ENCODE measurements at places on chromosomes 5 and 9.

GRCh38 chr9:89364666-89365531 is 46.6 kb downstream of the SECISBP2 start:
- H3K27ac ChIP-seq: no peak overlapping the region
- H3K36me3 ChIP-seq: peaks cover 19% of the 10 kb centered on the region
- DNase-seq: peak; percentile 23
- H3K4me3 ChIP-seq: no peak overlapping the region
- H3K27me3 ChIP-seq: no peaks in the 10 kb centered on the region

DNA sequence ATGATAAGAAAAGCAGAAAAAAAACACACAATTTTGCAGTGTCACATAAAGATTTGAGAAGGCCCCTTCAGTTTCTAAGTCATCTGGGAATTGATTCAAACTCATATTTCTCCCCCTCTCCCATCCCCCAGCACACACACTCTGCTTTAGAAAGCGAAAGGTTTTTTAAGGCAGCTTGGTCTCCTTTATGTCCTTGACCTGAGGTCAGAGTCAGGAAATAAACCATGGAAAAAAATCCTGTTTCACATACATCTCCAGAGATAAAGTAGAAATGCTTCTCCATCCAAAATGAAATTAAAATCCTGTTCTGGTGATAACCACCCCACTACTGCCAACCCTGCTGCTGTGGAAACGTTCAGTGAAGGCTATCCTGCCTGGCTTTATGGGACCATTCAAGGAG is 52.6 kb downstream of the TMEM252 start:
- no peak overlapping the region for H3K27ac ChIP-seq
- DNase-seq: no peak
- no peaks in the 10 kb centered on the region for H3K4me1 ChIP-seq
- no peak overlapping the region for H3K4me3 ChIP-seq

GRCh38 chr9:92377876-92378275 is 26.5 kb downstream of the OGN start:
- no peak overlapping the region for H3K4me3 ChIP-seq
- no peak for DNase-seq
- no peaks in the 10 kb centered on the region for H3K4me1 ChIP-seq

DNA sequence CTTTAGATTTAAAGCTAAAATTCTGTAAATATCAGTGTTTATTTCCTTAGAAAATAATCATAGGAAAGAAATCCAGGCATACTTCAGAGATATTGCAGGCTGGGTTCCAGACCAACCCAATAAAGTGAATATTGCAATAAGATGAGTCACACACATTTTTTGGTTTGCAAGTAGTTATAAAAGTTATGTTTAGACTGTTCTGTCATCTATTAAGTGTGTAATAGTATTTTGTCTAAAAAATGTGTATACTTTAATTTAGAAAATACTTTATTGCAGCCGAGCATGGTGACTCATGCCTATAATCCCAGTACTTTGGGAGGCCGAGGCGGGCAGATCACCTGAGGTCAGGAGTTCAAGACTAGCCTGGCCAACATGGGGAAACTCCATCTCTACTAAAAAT is 6.9 kb upstream of the RIC1 start:
- no peak for DNase-seq
- no peak overlapping the region for H3K4me3 ChIP-seq
- peaks cover 19% of the 10 kb centered on the region for H3K4me1 ChIP-seq

DNA sequence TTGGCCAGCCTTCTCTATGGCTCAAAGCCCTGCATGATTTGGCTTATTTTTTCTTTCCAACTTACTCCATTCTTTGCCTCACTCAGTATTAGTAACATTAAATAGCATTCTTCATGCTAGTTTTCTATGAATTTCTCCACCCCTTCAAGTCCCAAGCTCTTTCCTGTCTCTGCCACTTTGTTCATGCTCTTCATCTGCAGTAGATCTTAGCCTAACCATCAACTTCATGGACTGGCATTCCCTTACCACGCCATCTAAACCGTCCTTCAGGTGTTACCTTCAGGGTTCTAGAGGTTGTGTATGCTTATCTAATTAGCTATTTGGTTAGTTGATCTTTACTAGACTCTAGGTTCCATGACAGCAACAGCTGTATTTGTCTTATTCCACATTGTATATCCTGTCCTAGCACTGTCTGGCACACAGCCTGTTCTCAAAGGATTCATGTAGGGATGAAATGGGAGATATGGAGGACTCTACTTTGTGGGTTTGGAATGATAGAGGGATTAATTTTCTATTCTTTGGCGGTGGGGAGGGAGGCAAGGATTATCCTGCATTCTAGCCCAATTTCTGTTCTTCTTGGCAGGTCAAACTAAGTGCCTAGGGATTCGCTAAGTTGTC is 26.4 kb downstream of the TMEM167A start:
- no peaks in the 10 kb centered on the region for H3K27me3 ChIP-seq
- peaks cover 19% of the 10 kb centered on the region for H3K36me3 ChIP-seq
- no peak overlapping the region for H3K4me3 ChIP-seq
- no peak overlapping the region for H3K27ac ChIP-seq

GRCh38 chr5:123444016-123444415 is 20.8 kb upstream of the CEP120 start:
- no peak overlapping the region for H3K4me3 ChIP-seq
- no peak overlapping the region for H3K27ac ChIP-seq
- no peaks in the 10 kb centered on the region for H3K27me3 ChIP-seq
- H3K4me1 ChIP-seq: no peaks in the 10 kb centered on the region
- no peaks in the 10 kb centered on the region for H3K36me3 ChIP-seq

- no peak overlapping the region for H3K4me3 ChIP-seq
- no peak overlapping the region for H3K27ac ChIP-seq
- DNase-seq: peak; percentile 56
- no peaks in the 10 kb centered on the region for H3K27me3 ChIP-seq
- no peaks in the 10 kb centered on the region for H3K4me1 ChIP-seq
Observed at GRCh38 chr5:172493002-172493401, 38.7 kb upstream of the SH3PXD2B start.

GRCh38 chr5:149317281-149318048 is 27.8 kb upstream of the GRPEL2 start:
- DNase-seq: no peak
- H3K27ac ChIP-seq: no peak overlapping the region
- peaks cover 16% of the 10 kb centered on the region for H3K36me3 ChIP-seq
- H3K27me3 ChIP-seq: no peaks in the 10 kb centered on the region

DNA sequence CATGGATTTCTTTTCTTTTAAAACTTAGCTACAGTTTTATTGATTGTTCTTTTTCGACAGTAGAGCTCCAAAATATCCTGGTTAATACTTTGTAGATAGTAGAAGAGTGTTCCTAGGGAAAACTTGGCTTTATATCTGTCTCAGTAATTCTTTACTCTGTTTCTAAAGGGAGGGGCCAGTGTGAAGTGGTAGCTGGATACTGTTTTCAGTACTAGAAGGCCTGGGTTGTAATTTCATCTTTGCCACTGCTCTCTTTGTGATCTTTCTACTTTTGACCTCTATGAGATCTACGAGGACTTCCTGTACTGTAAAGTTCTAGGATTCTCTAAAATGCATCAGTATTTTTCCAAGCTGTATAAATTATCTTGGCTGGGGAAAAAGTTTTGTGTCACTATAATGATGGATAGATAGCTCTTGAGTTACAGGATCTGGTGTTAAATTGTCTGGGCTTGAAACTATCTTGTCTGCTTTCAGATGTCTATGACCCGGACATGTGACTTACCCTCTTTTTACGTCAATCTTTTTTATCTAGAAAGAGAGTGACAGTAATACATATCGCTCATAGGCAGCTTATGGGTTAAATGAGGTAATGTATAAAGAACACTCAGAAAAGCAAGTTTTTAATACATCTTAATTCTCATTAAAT is 53.6 kb downstream of the PRR16 start:
- no peaks in the 10 kb centered on the region for H3K27me3 ChIP-seq
- no peaks in the 10 kb centered on the region for H3K4me1 ChIP-seq
- H3K36me3 ChIP-seq: no peaks in the 10 kb centered on the region
- no peak for DNase-seq
- no peak overlapping the region for H3K27ac ChIP-seq

GRCh38 chr9:87650611-87651295 is 75.2 kb upstream of the CTSL start:
- H3K4me1 ChIP-seq: no peaks in the 10 kb centered on the region
- H3K27me3 ChIP-seq: no peaks in the 10 kb centered on the region
- no peak for DNase-seq
- H3K36me3 ChIP-seq: no peaks in the 10 kb centered on the region

- H3K36me3 ChIP-seq: no peaks in the 10 kb centered on the region
- no peak overlapping the region for H3K4me3 ChIP-seq
- no peak overlapping the region for H3K27ac ChIP-seq
- no peak for DNase-seq
- no peaks in the 10 kb centered on the region for H3K4me1 ChIP-seq
Observed at GRCh38 chr5:94545870-94546625, 72.4 kb downstream of the KIAA0825 start.

- H3K36me3 ChIP-seq: no peaks in the 10 kb centered on the region
- H3K4me1 ChIP-seq: no peaks in the 10 kb centered on the region
- DNase-seq: no peak
- H3K27ac ChIP-seq: no peak overlapping the region
Observed at GRCh38 chr9:69397384-69398214, 72.6 kb downstream of the ENTREP1 start.

DNA sequence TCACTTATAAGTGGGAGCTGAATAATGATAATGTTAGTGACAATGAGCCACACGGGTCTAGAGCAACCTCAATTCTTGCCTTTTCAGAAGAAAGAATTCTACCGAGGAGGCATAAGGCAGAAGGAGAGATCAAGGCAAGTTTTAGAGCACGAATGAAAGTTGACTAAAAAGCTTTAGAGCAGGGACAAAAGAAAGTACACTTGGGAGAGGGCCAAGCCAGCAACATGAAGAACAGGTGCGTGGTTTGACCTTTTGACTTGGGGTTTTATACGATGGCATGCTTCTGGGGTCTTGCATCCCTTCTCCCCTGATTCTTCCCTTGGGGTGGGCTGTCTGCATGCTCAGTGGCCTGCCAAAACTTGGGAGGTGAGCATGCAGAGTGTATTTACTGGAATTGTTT is 12.5 kb upstream of the OXCT1 start:
- H3K4me1 ChIP-seq: no peaks in the 10 kb centered on the region
- H3K27me3 ChIP-seq: no peaks in the 10 kb centered on the region

DNA sequence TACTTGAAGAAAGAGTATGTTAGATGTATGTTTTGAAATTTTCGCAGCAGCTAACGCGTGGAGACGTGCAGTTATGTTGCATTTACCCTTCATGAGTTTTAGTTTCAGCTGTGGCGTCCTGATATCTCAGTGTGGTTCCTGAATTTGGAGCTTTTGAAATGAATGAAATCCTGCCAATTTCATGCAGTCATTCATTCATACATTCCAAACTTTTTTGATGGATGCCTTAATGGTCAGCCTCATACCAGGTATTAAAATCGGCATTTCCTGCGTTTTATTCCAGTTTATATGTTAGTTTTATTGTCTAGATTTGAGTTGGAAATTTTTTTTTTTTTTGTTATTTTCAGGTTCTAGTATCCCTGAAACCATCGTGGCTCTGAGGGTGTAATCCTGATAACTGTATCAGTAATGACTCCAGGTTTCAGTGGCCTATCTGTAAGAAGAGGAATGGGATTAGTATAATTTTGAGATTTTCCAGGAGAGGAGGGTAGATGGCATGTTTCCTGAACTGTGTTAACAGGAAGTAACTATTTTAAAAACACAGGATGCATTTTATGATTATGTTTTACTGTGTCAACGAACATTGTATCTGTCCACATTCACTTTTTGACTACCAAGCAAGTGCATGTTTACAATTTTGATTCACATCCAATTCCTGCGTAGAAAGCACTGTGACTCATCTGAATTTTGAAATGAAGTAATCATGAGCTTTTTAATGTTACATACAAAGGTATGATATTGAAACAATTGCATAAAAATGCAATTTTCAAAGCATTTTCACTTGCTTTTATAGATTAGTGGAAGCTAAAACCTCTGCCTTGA is 1.0 kb downstream of the FOCAD start:
- H3K27ac ChIP-seq: peak overlapping the region; percentile 83
- DNase-seq: no peak
- H3K36me3 ChIP-seq: peaks cover 11% of the 10 kb centered on the region
- peak overlapping the region; percentile 71 for H3K4me3 ChIP-seq

DNA sequence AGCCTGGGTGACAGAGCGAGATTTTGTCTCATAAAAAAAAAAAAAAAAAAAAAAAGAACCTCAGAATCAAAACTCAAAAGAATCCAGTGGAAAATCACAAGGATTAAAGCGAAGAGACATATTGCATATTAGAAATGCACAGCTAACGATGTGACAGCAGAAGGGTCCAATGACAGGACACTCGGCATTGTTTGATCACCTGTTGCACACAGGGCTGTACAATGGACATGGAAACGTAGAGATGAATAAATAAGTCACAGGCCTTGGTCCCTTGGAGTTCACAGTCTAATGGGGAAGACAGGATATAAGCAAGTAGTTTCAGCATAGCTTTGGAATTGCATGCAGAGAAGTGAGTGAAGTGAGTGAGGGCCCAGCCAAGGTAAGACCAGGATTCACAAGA is 25.9 kb upstream of the PIK3R1 start:
- no peak overlapping the region for H3K27ac ChIP-seq
- H3K4me3 ChIP-seq: no peak overlapping the region
- H3K4me1 ChIP-seq: peaks cover 23% of the 10 kb centered on the region
- H3K27me3 ChIP-seq: no peaks in the 10 kb centered on the region
- no peak for DNase-seq

DNA sequence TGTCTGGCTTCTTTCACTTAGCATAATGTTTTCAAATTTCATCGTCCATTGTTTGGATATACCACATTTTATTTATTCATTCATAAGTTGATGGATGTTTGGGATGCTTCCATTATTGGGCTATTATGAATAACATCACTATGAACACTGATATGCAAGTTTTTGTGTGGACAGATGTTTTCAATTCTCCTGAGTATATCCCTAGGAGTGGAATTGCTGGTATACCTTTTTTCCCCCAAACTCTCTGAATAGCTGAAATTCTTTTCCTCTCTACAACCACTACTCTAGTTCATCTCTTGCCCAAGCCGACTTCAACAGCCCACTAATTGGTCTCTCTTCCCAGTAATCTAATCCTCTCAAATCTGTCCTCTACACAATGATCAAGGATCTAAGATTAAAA is 4.7 kb upstream of the ZFR start:
- no peak overlapping the region for H3K4me3 ChIP-seq
- no peak overlapping the region for H3K27ac ChIP-seq
- H3K36me3 ChIP-seq: no peaks in the 10 kb centered on the region
- no peak for DNase-seq
- H3K27me3 ChIP-seq: no peaks in the 10 kb centered on the region

DNA sequence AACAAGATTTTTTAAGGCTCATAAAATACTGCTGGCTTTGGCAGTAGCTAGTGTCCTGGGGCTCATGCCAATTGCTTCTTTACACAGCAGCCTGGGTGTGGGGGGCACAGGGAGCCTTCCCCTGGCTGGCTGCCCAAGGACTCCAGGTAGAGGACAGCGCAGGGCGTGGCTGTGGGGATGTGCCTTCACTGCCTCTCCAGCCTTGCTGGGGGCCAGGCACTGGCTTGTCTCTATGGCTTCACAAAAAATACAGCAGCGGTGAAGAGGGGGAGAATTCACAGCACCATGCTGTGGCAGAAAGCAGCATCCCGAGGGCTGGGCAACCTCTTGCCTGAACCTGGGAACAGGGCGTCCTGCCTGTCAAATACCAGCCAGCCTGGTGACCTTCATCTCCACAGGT is 57.4 kb downstream of the DAP start:
- no peaks in the 10 kb centered on the region for H3K27me3 ChIP-seq
- H3K27ac ChIP-seq: peak overlapping the region; percentile 99
- no peak overlapping the region for H3K4me3 ChIP-seq
- peaks cover 69% of the 10 kb centered on the region for H3K4me1 ChIP-seq
- no peaks in the 10 kb centered on the region for H3K36me3 ChIP-seq

- no peak overlapping the region for H3K4me3 ChIP-seq
- H3K36me3 ChIP-seq: 0 out of 2 replicates have a peak, but pooled peaks cover 5% of the 10 kb centered on the region
- no peaks in the 10 kb centered on the region for H3K27me3 ChIP-seq
- peaks cover 12% of the 10 kb centered on the region for H3K4me1 ChIP-seq
- no peak overlapping the region for H3K27ac ChIP-seq
Observed at GRCh38 chr9:5569409-5569808, 59.1 kb downstream of the PDCD1LG2 start.
